ENCODE measurements at places on chromosomes 5 and 9.

DNA sequence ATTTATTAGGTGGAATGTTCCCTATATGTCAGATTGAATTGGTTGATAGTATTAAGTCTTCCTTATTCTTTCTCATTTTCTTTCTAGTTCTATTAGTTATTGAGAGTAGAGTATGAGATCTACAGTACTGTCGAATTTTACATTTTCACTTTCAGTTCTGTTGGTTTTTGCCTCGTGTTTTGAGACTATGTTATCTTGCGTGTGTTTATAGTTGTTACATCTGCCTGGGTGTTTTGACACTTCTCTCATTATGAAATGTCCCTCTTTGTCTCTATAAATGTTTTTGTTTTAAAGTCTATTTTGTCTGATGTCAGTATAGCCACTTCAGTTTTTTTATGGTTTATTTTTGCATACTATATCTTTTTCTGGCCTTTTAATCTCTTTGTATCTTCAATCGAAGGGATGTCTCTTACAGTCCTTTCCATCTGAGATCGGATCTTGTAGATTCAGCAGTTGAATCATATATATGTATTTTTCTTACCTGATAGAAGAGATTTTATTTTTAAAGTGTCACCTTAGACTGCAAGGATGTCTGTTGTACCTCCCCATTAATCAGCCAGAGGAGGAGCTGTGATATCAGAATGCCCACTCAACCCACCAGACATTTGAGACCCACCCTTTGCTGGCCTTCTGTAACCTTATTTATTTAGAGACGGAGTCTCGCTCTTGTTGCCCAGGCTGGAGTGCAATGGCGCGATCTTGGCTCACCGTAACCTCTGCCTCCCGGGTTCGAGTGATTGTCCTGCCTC lies 20.7 kb downstream of the EHMT1 start:
- DNase-seq = peak; percentile 53

- no peak for DNase-seq
Measured at GRCh38 chr5:142097681-142098080, 10.9 kb upstream of the NDFIP1 start.

DNA sequence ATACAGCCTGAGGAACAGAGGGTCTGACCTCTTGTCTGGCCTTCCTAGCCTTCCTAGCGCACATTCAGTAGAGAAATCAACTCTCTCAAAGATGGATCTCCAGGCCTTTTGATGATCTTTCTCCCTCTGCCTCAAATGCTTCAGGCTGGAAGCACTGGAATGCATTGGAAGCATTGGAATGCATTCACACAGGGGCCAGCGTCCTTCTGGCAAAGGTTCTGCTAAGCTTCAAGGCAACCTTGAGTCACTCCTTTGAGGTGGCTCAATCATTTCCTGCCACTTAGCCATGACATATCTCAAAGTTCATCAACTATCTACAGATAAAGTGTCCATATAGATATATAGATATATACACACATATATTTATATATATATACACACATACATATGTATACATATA lies 42.9 kb downstream of the OR2K2 start:
- DNase-seq = peak; percentile 62

DNA sequence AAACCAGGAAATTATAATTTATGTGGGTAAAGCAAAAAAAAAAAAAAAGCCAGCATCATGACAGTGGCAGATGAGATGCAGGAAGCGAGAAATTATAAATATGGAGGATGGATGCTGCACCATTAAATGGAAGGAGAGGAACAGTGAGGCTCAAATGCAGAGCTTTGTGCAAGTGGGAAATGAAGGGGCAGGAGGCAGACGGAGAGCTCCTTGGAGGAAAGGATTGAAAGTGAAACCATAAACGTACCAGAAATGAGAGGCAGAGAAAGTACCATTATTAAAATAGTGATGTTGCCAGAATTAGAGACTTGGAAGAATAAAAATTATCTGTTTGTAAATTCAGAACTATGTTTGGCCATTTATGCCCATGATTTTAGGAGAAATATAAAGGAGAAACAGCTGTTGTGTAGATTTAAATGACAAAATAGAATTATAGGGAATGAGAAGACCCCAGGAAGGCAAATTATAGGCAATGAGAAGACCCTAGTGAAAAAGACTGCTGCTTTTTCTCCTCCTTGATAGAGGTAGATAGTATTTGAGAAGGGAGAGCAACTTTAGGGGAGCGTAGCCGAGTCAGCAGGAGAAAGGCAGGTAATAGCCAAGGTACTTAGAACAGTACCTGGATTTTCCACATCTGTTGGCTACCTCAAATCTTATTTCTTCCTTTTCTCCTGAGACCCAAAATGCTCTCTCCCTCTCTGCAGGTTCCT lies 341.0 kb upstream of the CD180 start:
- peak; percentile 43 for DNase-seq

- peak; percentile 40 for DNase-seq
Measured at GRCh38 chr5:61587125-61587524, 255.1 kb downstream of the ZSWIM6 start.

DNA sequence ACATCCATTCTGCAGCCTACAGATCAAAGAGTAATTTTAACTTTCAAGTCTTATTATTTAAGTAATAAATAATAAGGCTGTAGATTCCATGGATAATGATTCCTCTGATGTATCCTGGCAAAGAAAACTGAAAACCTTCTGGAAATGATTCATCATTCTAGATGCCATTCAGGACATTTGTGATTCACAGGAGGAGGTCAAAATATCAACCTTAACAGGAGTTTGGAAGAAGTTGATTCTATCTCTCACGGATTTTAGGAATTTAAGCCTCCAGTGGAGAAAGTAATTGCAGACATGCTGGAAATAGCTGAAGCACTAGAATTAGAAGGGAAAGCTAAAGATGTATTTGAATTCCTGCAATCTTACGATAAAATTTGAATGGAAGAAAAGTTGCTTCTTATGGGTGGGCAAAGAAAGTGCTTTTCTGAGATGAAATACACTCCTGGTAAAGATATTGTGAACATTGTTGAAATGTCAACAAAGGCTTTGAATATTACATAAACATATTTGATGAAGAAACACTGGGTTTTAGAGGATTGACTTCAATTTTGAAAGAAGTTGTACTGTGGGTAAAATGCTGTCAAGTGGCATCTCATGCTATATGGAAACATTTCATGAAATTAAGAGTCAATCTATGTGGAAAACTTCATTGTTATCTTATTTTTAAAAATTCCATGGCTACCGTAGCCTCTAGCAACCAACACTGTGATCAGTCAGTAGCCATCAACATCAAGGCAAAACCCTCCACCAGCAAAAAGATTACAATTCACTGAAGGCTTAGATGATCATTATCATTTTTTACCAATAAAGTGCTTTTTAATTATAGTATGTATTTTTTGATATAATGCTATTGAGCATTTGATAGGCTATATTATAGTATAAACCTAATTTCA lies 1141.0 kb downstream of the CDH12 start:
- DNase-seq = no peak

All from choroid plexus epithelial cell (primary cell).